ENCODE measurements at places on chromosomes 1 and 21.

- DNase-seq = no peak
These were observed 945 bp downstream of the WDR3 start for GRCh38 chr1:117930484-117930883.

DNA sequence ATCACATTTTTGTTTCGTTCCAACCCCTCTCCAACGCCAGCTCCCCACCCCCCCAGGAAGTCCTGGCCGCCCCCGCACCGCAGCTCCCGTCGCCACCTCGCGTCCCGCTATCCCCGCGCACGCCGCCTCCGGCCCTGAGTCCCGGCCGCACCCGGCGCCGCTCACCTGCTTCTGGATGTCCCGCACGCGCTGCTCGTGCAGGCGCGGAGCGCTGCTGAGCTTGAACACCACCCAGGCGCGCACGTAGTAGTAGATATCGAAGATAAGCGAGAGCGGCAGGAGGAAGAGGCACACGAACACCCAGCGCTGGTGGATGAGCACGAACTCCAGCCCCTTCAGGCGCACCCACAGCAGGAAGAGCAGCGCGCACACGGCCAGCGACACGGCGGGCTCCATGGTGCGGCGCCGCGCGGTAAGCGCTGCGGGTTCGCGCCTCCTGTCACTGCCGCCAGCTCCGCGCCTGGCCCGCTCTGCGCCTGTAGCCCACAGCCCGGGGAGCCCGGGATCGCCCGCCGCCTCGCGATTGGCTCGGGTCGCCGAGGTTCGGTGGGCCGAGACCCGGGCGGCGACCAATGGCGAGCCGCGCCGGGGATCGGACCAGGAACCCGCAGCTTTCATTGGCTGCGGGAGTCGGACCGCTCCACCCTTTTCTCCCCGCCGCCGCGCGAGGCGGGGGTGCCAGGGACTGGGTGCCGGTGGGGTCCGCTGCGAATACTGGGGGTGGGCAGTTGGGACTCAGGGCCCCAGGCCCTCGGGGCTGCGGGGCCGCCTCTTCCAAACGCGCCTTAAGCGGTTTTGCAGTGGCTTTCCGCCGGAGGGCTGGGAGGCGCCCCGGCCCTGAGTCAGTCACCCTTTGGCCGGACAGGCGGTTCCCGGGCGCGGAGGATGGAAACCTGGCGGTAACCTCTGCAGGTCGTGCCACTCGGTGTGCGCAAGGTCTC lies at the start of gene DHCR24:
TSS of gene DHCR24 (minus strand) at position 472 of the 941 bp plus-strand sequence. CDS start at position 396, 76 bp downstream.
- DNase-seq = no peak

DNA sequence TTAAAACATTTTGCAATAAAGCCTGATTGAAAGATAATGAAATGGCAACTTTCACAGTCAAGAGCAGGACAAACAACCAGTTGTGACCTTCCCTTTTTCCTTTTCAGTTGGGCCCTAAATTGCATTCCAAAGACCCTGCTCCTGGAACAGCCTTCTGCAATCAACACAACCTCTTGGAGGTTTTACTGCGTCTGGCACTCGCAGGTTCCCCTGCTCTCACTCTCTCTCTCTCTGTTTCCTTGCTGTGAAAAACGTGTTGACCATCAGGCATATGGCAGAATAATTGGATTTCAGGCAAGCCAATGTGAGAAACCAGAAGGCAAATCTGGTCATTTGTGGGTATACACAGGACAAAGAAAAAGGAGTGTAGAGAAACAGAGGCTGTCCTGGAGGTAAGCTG lies 23.2 kb downstream of the SLC44A5 start:
- DNase-seq = no peak

DNA sequence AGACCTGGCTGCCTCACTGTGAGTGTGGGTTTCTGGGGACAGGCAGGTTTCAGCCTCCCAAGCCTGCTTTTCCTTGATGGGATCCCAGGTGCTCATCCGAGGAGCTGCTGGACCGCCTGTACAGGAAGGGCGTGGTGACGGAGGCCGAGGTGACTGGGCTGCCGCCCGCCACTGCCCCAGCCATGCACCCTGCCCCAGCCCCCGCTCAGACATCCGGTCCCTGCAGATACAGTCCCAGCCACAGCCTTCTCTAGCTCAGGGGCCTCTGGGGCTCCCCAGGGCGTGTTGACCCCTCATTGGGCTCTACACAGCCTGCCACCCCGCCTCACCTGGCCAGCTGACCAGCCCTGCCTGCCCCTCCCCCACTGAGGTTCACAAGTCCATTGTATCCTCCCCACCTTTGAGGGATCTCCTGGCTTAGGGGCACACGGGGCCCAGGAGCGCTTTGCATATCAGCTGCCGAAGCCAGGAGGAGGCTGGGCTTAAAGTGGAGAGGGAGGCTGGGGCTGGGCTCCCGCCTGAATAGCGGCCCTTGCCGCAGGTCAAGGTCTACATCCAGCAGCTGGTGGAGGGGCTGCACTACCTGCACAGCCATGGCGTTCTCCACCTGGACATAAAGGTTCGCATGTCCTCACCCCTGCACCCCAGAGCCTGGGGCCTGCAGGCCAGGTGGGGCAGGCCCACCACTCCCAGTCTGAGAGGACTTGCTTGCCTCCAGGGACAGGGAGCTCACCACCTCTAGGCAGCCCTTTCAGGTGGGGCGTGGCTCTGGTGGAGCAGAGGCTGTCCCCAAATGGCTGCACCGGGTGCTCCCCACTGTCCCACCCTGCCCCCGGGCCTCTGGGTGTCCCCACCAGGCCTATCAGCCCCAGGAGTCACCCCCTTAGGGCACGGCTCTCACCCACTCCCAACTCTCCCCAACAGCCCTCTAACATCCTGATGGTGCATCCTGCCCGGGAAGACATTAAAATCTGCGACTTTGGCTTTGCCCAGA lies 38.5 kb downstream of the TRIM11 start:
- DNase-seq = no peak

GRCh38 chr1:8431019-8431418 lies 113.1 kb downstream of the SLC45A1 start:
- DNase-seq = no peak

DNA sequence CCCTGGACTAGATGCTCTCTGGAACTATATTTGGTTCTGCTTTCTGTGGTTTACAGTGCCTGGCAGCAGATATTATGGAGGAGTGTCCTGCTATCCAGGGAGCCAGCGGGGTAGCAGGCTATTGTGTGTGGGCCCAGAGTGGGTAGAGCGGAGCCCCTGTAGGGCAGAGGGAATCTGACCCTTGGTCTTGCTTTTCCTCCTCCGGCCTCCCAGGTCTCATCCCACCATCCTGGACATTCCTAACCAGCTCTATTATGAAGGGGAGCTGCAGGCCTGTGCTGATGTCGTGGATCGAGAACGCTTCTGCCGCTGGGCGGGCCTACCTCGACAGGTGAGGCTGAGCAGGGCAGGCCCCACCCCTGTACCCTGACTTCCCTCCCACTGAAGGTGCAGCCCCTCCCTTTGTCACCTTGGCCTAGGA lies 9.1 kb downstream of the RHOC start:
- DNase-seq = no peak

GRCh38 chr1:12654657-12655056 lies 10.8 kb downstream of the AADACL4 start:
- no peak for DNase-seq

DNA sequence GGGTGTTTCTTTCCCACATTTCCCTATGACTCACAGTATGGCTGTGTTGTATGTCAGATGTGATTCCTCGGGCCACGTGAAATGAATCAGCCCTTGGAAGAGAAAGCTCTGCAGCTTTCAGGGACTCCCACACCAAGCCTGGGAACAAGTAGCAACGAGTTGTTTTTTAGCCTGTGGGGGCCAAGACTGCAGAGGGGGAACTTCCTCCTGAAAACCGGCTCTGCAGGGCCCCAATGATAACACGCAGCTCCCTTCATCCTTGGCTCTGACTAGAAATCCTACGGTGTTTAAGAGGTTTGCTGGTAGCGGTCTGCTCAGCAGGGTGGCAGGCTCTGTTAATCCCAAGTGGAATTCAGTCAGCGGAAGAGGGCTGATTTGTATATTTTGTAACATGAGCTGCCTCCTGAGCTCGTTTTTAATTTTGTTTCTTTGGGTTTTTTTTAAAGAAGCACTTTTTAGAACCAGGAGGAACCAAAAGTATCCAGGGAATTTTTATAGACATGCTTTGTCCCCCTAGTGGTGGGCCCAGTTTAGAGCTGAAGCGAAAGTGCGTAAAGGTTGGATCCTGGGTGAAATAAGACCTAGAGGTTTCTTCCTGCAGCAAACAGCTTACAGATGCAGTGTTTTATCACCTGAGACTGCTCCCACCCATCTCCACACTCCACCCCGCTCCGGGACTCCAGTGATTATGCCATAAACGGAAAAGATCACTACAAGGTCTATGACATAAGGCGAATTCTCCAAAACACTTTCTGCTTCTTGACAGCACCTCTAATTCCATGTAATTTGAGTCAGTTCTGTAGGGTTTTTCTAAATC lies 48.8 kb downstream of the LAMC2 start:
- no peak for DNase-seq

GRCh38 chr1:44371206-44371605 lies 16.1 kb upstream of the ERI3 start:
- DNase-seq = no peak

- no peak for DNase-seq
These were observed 38.2 kb downstream of the H3-3A start for GRCh38 chr1:226100436-226101391.

GRCh38 chr1:227093309-227093708 lies 153.2 kb downstream of the COQ8A start:
- DNase-seq = no peak

DNA sequence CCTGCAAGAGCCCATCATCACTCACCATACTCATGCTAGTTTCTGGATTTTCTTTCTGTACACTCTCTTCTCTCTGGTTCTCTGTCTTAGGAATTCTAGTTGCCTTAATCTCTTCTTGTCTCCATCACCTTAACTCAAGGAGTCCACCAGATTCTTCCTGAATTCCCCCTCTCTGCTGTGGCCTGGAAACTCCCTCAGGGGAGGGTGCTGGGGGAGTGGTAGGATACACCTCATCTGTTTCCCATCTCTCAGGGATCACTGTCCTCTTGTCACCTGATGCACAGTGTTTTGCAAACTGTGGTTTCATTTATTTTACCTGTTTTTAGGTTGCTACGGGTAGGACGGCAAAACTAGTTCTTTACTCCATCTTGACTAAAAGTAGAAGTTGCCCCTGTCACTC lies 6.6 kb upstream of the GNG12 start:
- no peak for DNase-seq

DNA sequence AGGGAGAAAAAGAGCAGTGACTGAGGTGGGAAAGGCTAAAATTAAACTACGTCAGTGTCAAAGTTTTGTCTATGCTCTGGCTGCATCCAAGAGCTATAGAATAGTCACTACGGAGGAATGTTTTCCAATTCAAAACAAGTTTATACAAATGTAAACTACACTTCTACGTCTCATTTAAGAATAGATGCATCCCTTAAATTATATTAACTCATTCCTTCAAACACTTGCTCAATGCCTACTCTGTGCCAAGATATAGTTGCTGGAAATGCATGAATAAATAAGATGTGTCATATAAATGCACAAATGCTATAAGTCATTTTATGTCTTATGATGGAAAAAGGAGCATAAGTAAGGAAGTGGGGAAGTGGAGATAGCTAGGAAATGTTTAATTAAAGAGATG lies 4.2 kb upstream of the COLGALT2 start:
- DNase-seq = no peak

- DNase-seq = no peak
These were observed 24.8 kb downstream of the CSF1 start for GRCh38 chr1:109935451-109935900.

- no peak for DNase-seq
These were observed at the start of gene STUM for GRCh38 chr1:226548256-226549093. TSS of gene STUM (plus strand) at chr1:226548764. CDS start at chr1:226548905, 141 bp downstream.

GRCh38 chr1:58648842-58649241 lies 51.0 kb downstream of the MYSM1 start:
- no peak for DNase-seq

DNA sequence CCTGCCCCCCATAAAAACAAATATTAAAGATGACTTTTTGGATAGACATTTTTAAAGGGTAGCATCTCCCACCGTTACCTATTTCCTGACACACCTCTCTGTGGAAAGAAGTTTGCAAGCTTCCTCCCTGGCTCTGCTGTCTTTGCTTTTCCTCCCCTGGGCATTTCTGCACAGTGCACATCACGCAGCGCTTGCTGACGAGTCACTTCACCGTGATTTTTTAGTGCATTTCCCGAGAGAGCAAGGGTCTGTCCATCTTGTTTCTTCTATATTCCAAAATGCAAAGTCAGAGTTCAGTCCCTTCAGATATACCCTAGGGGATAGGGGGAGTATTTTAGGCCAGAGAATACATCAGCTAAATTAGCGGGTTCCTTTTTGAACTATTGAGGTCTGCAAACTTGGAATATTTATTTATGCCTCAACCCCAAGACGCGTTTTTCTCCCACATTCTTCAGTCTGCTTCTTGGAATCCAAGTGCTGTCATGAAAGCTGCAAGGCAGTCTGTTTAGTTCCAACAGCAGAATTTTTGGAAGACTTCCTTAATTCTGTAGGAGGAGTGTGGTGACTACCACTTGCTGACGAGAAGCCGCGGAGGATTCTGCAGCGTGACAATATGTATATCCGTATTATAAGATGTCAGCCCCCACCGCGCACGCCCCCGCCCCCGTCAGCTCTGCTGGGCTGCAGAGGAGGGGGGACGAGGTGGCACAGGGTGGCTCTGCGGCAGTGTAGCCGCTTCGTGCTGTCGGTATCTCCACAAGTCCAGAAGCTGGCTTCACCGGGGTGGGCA lies 22.4 kb downstream of the SMYD2 start:
- DNase-seq = no peak

DNA sequence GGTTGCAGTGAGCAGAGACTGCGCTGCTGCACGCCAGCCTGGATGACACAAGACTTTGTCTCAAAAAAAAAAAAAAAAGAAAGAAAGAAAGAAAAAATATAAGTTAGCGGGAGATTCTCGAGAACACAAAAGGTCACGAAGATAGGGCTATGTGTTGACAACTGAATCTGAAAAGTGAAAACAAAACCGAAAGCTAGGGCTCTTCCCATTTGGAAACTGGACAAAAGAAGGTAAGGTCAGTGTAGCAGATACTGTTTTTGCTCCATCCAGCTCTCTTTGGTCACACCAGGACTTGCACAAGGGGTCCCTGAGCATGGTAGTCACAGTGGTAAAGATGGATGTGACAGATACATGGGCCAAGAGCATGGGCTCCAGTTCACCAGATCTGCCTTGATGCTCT lies 60.4 kb upstream of the MAP10 start:
- DNase-seq = no peak

GRCh38 chr1:155206891-155207805 lies 549 bp downstream of the THBS3 start:
- peak; percentile 45 for DNase-seq

GRCh38 chr1:40663324-40664166 lies 1.9 kb downstream of the RIMS3 start:
- peak; percentile 9 for DNase-seq

- DNase-seq = no peak
These were observed 136.2 kb downstream of the SLC35F3 start for GRCh38 chr1:234040446-234041317.

GRCh38 chr1:154208677-154209388 lies 2.7 kb upstream of the CFAP141 start:
- no peak for DNase-seq

DNA sequence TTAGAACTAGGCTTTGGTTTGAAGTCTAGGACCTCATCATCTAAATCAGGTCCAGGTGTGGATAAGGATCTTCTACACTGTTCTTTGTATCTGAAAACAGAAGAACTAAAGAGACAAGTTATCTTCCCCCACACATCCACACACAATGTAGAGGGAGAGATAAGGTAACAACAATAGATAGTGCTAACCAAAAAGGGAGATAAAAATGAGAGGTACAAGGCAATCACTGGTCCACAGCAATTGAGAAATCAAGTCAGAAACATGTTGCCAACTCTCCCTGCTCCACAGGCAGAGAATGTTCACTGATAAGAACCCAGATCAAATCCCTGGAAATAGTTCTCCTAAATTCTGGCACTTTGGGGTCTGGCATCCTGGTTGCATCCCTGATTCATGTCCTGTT lies 75.8 kb upstream of the LHX8 start:
- DNase-seq = no peak

GRCh38 chr1:22208268-22208972 lies 65.5 kb upstream of the WNT4 start:
- DNase-seq = no peak
